DMS79 (cell line): ENCODE measurements at places on chromosomes 2 and 18.

GRCh38 chr2:174208026-174208425 is 40.3 kb downstream of the OLA1 start:
- no peak for DNase-seq

DNA sequence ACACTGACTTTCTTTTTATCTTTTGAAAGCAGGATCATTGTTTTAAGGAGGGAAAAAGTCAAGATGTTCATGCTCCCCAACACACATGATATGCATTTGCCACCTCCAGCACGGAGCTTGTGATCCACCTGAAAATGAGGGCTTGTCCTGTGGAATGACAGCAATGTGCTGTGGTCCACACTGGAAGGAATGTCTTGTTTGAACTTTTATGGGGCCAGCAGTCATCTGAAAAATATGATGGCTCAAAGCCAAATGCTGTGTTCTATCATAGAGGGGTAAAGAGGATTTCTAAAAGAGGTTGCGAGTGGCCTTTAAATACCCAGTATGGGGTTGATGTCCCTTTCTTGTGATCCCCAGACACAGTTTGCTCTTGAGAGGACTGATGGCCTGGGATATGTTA is 226.5 kb upstream of the SPRED2 start:
- no peak for DNase-seq

DNA sequence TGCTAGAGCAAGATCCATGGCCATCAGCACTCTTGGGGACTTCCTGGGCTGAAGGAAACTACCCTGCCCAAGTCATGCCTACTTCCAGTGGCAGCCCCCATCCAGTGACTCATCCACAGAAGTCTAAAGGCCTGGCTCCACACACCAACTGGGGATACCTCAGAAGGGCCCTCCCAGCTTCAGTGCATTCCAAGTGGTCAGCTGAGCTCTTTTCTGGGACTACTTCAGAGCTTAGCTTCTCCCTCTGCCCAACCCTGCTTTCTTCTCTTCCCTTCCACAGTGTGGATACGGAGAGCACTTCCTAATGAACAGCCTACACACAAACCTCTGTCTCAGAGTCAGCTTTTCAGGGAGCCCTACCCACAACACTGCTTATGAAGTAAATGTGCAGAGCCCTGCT is 66.5 kb downstream of the CLHC1 start:
- DNase-seq: no peak

- no peak for DNase-seq
These were observed 3.3 kb upstream of the GALNT14 start for GRCh38 chr2:31141443-31142085.

DNA sequence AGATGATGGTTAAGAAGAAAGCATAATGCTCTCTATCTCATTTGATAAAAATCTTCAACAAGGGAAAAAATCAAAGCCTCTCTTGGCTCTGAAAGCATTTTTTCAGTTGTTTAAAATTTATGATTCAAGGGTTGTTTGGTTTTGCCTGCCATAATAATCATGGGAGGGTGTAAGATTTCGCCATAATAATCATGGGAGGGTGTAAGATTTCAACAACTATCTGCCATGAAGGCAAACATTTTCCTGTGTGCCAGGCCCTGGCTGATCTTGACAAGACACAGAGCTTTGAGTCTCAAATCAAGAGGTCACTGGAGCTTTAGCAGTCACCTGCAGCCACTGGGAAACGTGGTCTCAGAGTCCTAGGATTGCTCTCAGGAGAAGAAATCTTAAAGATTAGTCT is 175.1 kb upstream of the PIEZO2 start:
- no peak for DNase-seq

GRCh38 chr18:55224086-55224625 is 264.9 kb upstream of the CCDC68 start:
- DNase-seq: no peak

DNA sequence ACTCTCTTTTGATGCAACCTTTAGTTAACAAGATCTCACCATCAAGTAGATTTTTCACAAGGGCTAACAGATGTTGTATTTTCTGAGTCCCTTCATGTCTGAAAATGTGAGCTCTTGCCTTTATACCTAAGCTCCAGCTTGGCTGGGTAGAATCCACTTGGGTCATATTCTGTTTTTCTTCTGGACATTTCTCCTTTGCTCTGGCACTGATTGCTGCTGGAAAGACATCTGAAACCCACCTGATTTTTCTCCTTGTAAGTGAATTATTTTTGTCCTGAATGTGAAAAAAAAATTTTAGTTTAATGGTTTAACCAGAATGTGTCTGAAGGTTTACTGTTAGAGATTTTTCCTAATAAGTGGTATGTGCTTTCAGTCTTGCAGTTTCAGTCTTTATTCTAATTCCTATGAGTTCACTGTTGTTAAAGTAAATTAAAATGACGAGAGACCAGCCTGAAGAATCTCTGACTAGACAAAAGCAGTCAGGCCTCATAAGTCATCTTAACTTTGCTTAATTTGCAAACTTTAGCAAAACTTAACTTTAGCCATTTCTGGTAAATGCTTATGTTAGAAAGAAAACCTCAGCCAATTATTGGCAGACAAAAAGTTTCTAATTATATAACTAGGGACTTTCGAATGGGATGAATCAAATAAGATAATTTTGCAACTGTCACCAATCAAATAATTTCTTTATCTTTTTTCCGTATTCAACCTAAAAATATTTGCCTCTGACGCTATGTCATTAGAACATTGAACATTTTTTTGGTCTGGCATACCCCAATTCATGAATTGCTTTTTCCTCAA is 70.8 kb downstream of the ACAA2 start:
- no peak for DNase-seq

- no peak for DNase-seq
These were observed 698.1 kb upstream of the NXPH2 start for GRCh38 chr2:139478165-139478914.

DNA sequence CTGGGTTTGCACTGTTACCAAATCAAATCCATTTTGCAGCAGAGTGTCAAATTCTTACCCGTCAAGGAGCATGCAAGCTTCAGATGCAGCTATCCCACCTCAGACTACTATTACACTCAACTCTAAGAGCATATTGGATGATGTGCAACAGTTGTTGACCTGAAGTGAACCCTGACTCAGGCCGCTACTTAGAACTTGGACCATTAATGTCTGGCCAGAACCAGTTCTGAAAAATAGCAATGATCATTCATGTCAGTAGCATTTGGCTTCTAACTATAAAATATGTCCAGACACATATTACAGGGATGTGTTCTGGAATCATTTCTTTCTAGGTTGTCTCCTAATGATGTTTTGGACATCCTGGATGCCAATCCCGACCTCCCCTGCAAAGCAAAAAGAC is 135.5 kb upstream of the PKDCC start:
- DNase-seq: no peak

- no peak for DNase-seq
These were observed 24.4 kb upstream of the TUBB6 start for GRCh38 chr18:12283666-12284065.

GRCh38 chr18:22985250-22985649 is 52.1 kb downstream of the RBBP8 start:
- no peak for DNase-seq
